ENCODE measurements at places on chromosomes 7 and 10. TPM values are rescaled to one million over a fixed set of nuclear protein-coding genes. Genes with fewer than 3 reads are reported as not detected.

- DNase-seq = no peak
These were observed 30.1 kb downstream of the APBB1IP start for GRCh38 chr10:26468291-26468690.

DNA sequence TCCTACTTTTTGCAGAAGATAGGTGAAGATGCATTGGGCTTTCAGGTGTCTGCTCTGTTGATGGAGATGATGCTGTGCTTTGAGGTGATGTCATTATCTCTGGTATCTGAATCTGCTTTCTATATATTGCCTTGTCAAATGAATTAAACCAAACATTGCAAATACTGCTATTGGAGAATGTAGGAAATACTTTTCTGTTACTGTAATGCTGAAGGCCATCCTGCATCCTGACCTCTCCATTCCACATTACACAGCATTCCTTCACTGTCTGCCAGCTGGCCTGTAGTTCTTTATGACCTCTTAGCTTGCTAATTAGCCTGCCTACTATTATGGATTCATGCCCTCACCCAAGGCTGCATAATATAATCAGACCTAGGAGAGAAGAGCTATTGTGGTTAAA lies 73.2 kb downstream of the VCL start:
- no peak for DNase-seq

GRCh38 chr7:5420881-5421713 lies 2.5 kb downstream of the TNRC18 start:
- peak; percentile 33 for DNase-seq

DNA sequence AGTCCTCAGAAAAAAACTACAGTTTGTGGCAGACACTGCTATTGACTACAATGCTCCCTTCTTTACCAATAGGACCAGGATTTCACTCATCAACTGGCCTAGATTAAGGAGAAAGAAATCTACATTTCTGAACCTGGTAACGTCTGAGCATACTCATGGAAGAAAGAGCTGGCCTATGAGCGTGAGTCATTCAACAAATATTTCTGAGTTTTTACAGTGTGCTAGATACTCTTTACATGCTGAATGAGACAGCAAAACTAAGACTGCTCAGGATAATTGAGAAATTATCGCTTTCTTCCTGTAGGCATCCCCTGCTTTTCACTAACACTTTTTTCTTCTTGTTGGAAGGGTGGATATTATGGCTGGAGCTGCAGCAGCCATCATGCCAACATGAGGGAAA lies 609.7 kb downstream of the TNS3 start:
- DNase-seq = no peak

GRCh38 chr10:6581778-6582228 lies 1.7 kb upstream of the PRKCQ start:
- DNase-seq = no peak

DNA sequence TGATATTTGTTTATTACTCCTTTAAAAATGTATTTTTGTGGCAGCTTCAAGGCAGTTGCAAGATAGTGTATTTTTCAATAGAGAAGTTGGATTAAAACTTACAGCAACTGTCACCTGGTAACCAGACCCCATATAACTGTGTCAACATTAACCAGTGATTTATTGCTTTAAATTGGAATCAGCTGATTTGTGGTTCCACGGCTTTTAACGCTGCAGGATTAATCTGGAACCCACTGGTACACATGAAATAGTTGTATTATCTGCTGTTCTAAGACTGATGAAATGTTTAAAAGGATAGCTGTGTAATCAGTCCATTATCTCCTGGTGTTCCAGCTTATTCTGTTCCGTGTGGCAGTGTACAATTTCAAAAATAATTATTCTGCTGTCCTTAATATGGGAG lies 180.2 kb downstream of the CELF2 start:
- DNase-seq = no peak

DNA sequence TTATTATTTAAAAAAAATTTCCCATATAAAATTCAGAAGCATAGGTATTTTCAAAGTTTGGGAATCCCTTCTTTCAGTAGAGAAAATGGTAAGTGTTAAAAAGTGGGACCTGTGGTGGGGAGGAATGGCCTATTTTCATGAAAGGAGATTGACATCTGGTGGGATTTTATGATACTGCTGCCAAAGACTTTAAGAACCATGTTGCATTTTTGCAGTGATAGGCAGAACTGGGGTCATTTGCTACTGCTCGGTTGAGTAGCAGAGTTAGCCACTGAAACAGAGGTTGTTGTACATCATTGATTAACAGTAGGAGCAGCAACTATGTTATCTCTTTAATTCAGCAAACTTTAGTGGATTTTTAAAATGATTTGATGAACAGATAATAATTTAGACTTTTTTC lies 4.4 kb downstream of the BICC1 start:
- DNase-seq = no peak

GRCh38 chr7:27096768-27097514 lies 1.1 kb upstream of the HOXA1 start:
- peak; percentile 49 for DNase-seq

DNA sequence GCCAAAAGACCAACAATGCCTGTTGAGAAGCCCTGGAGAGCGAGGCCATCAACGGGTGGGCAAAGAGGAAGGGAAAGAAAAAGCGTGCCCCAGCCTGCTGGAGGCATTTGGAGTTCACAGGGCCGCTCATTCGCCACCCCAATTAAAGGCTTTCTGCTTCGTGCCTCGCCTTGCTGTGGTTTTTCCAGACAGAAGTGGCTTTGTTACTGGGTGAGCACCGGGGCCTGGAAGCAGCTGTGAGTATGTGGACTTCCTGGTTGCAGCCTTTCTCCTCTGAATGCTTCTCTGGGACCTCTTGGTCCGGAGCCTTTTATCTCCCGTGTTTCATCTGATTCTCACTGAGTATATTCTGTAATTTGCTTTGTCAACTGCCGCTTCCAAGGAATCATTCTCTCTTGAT lies 118.1 kb upstream of the EGR2 start:
- no peak for DNase-seq

The ENKUR gene
- total RNA-seq = 0.48 TPM

The PLXNA4 gene
- total RNA-seq = 0.15 TPM
